Putamen (tissue), 1 donor: ENCODE measurements at places on chromosomes 5 and 9.

DNA sequence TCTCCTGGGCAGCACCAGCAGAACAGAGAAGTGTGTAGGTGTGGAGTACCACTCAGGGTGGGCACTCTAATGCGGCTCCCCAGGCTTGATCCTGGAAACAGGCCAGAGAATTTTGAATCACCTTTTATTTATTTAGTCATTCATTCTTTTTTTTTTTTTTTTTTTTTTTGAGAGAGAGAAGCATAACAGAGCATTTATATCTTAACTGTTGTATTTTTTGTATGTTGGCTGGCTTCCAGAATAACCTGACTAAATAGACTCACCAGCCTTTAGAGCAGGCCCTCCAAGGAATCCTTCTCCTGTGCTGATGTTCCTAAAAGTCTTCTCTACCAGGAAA is 153.4 kb downstream of the PIK3R1 start:
- no peak for DNase-seq

GRCh38 chr9:83274787-83275186 is 211.8 kb upstream of the RASEF start:
- no peak for DNase-seq

DNA sequence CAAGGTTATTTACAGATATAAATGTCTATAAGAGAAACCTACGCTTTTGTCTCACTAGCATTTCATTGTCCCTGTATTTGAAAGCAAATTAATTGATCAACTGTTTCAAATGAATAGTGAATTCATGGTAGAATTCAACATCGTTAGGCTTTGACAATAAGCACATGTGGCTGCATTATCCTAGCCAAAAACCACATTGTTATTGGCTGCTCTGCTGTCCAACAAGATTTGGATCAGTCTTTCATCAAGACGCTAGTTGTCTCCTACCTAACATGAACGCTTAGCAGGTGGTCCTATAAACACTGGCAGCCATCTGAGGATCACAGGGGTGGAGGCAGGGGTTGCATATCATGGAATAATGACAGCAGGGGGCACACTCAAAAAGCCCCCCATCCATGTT is 455.0 kb downstream of the CTNND2 start:
- no peak for DNase-seq

DNA sequence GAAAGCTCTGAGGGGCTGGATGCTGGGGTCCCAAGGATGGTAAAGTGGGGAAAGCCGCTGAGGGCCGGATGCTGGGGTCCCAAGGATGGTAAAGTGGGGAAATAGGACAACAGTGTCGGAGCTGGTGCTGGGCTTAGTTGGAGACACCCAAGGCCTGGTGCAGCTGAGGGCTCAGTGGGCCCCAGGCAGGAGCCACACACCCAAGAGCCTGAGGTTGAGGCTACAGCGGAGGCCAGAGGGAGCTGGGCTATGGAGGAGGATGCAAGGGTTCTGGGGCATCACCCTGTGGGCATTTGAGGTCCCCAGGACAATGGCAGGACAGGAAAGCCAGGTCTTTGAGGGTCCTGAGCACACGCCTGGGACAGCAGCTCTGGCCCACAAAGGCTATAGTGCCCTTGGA is 19.1 kb upstream of the SLC9A3 start:
- no peak for DNase-seq

- DNase-seq: no peak
These were observed 97.3 kb upstream of the GOLGA1 start for GRCh38 chr9:125038166-125038565.

- DNase-seq: no peak
These were observed 64.8 kb downstream of the NSG2 start for GRCh38 chr5:174110310-174110709.

DNA sequence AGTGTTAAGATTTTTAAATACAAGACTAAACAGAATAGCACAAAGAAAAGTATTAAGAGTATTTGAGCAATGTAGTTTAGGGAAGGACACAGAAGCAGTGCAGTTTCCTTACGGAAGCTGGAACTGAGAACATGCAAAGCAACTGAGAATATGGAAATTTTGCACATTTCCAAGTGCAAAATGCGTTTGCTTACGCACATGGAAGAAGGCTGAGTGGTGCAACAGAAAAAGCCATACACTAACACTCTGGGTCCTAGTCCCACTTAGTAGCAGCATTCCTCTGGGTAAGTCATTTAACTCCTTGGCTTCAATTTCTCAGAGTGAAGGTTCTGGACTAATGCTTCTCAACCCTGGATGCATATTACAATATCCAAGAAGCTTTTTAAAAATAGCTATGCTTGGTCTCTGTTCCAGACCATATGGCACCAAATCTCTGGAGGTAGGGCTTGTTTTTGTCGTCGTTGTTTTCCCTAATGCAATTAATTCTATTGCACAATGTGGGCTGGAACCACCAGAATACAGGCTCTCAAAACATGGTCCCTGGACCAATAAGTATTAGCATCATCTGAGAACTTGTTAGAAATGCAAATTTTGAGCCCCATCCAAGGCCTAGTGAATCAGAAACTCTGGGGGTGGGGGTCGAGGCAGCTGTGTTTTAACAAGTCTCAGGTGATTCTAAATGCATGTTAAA is 65.2 kb upstream of the DEPDC1B start:
- DNase-seq: no peak

DNA sequence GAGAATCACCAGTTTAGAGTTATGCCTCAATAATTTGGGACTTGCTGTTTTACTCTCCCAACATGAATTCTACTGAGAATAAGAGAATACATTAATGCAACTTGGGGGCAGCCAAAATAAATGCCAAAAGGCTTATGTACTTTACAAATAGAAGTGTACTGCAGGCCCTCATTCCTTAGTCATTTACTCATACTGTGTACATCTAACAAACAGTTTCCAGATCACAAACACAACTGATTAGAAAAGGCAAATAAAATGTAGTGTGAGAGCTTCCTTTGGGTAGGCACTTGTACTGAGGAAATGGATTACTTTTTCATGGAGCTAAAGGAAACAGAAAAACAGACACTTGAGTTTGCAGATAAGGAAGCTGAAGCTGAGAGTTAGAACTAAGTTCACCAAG is 12.6 kb downstream of the ANKDD1B start:
- no peak for DNase-seq

DNA sequence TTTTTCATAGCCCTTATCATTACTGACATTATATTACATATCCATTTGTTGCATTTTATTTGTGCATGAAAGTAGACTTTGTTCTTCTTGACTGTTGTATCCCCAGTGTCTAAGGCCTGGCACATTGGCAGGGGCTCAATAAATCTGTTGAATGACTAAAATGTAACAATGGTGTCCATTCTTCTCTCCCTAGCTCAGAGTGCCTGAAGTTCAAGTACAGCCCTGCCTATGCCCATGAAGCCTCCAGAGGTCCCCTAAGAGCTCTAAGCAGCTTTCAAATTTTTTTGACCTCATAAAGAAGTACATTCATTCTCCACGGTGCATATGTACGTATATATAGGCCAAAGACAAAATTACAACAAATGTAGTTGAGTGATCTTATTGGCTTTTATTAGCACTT is 4.2 kb upstream of the BSPRY start:
- peak; percentile 58 for DNase-seq

DNA sequence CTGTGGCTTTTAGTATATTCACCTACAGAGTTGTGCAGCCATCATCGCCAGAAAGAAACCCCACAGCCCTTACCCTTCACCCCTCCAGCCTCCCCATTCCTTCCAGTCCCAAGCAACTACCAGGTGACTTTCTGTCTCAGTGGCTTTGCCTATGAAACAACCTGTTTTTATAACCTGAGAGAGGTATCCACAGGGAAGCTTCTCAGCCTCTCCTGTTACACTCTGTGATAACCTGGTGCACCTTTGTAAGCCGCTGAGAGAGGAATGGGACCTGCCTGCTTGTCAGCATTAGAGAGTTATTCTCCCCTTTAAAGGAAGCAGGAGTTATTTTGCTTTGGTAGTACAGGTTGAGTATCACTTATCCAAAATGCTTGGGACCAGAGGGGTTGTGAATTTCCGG is 93.6 kb downstream of the TRIO start:
- no peak for DNase-seq

- DNase-seq: no peak
These were observed 70.4 kb upstream of the DAB2 start for GRCh38 chr5:39495227-39495626.

DNA sequence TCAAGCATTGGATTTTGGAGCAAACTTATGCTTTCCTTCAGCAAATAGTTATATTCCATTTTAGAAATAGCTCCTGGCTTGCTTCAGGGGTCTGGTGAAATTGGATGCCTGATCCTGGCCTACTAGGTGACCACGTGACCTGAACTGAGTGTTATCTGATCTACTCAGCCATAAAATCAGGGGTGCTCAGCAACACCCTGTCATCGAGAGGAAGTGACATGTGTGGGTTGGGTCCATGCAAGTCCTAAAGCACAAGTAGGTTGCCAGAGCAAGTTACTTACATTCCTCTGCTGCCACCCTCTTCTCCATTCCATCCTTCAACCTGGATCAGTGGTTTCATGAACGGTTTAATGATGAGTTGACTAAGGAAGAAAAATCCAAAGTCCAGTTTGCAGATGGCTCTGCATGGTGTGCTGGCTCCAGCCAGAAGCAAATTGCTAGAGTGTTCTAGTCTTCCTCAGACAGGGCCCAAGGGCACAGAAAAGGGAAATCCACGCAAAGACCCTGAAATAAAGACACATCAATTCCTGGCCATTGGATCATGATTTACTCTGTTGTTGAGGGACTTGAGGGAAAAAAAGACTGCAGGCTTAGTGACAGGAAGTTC is 2.8 kb upstream of the FAM193B start:
- DNase-seq: no peak
